CD4-positive, alpha-beta T cell treated with Interleukin-17A for 4 hours (primary cell): ENCODE measurements at places on chromosomes 12 and 14.

DNA sequence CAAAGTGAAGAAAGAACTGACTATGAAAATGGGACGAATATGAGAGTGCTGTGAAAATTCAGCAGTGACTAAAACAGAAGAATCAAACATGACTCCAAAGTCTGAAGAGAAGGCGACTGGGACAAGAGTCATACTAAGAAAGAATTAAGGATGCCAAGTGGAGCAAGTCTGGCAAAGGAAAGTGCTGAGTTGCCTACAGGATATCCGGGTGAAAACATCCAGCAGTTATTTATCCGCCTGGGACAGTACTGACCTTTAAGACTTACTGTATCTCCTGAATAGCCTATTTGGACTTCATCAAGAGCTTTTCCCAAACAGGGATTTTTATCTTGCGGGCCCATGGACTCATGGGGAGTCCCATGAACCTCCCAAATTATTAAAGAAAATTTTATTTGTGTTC, 41.1 kb downstream of the KICS2 start:
- DNase-seq: no peak

GRCh38 chr14:22980672-22981089, 1.7 kb downstream of the AJUBA start:
- peak; percentile 60 for DNase-seq

DNA sequence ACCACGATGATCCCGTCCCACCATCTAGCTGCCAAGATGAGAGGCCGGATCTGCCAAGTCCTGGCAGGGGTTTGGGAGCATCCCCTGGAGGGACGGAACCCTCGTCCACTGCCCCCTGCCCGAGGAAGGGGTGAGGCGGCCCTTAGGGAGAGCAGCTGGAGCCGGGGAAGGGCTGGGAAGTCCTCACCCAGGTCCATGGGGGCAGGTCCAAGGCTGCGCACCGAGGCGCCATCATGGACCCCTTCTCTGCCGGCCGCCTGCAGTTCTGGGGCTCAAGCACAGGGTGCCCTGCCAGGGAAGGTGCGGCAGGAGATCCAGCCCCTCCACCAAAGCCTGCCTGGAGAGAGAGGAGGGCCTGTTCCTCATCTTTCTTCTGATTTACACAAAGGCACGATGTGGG, 17.6 kb upstream of the FBRSL1 start:
- no peak for DNase-seq

GRCh38 chr14:80868260-80868659, 73.3 kb downstream of the CEP128 start:
- DNase-seq: no peak

DNA sequence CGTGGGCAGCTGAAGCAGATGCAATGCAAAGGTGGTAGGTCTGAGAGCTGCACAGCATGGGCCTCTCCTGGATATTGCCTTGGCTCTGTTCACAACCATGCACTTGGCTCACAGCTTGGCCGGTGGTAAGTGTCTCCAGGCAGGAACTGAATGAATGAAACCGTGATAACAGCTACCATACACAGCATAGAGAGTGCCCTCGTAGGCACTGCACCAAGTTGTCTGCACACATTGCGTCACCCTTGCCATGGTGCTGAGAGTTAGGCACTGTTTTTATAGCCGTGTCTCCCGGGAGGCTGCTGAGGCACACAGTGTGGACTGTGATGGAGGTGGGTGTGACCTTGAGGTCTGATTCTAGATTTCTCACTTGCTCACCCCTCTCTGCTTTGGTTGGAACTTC, 157.6 kb upstream of the VASH1 start:
- DNase-seq: no peak

- DNase-seq: peak; percentile 46
These were observed 73.3 kb upstream of the PLXNC1 start for GRCh38 chr12:94074980-94075629.

DNA sequence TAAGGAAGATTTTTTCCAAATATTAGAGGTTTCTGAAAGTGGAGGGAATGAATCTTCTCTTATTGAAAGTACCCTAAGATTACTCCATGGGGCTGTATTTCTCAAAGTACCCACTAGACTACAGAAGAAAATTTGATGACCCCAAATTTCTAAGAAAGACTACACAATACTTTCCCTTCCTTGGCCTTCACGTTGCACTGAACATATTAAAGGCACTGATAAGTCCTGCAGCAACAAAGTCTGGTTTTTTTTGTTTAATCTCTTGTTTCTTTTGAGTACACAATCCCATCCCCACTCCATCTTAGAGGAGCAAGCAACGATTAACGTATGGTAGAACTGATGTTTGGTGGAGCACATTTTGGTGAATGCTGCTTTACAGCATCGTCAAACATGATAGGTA, 70.1 kb downstream of the SRRM4 start:
- no peak for DNase-seq

GRCh38 chr14:64540208-64541202, at the start of gene HSPA2:
TSS of gene HSPA2 (plus strand) at chr14:64540741. CDS start at chr14:64540850, 109 bp downstream.
- peak; percentile 93 for DNase-seq

GRCh38 chr12:50297996-50298395, 14.7 kb upstream of the LIMA1 start:
- no peak for DNase-seq

- DNase-seq: no peak
These were observed 78.0 kb upstream of the TMTC2 start for GRCh38 chr12:82608706-82609105.

- peak; percentile 75 for DNase-seq
These were observed 4.1 kb downstream of the CKB start for GRCh38 chr14:103518422-103519042.

GRCh38 chr12:6426882-6427671, 17.7 kb upstream of the CD27 start:
- DNase-seq: peak; percentile 89

DNA sequence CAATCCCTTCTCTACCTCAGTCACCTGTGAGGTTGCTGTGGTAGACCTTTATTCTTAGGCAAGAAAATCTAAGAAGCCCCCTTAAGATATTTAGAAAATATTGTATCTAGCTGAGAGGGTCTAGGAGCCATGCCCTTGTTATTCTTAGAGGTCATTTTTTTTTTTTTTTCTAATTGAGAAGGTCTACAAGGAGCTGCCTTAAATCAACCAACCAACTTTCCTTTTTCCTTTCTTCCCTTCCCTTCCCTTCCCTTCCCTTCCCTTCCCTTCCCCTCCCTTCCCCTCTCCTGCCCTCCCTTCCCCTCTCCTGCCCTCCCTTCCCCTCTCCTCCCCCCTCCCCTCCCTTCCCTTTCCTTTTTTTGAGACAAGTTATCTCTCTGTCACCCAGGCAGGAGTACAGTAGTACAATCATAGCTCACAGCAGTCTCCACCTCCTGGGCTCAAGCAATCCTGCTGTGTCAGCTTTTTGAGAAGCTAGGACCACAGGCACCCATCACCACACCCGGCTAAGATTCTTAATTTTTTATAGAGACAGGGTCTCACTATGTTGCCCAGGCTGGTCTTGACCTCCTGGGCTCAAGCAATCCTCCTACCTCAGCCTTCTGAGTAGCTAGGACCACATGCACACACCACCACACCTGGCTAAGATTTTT, 668.4 kb upstream of the FBXO33 start:
- DNase-seq: no peak

- no peak for DNase-seq
These were observed 1058.6 kb downstream of the TRHDE start for GRCh38 chr12:73330584-73331351.

GRCh38 chr12:67677166-67677565, 28.6 kb downstream of the DYRK2 start:
- DNase-seq: no peak

- DNase-seq: no peak
These were observed 35.1 kb downstream of the EIF2S3B start for GRCh38 chr12:10540776-10541205.

DNA sequence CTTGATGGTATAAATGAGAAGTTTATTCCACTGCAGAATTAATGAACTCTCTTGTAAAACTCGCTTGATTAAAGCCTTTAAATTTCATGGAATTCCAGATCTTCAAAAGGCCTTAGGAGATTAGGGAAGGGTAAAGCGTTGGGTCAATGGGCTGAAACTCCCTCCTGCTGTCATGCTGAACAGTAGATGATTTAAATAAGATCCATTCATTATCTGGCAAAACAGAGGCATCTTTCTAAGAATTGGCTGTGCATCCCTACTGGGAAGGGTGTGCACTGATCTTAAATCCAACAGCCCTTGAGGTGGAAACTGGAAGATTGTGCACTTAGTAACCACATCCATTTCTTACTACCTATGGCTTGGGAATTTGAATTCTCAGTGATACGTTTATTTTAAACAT, 56.0 kb downstream of the PLCZ1 start:
- DNase-seq: no peak

GRCh38 chr14:71208702-71209357, 301.6 kb downstream of the PCNX1 start:
- DNase-seq: no peak

DNA sequence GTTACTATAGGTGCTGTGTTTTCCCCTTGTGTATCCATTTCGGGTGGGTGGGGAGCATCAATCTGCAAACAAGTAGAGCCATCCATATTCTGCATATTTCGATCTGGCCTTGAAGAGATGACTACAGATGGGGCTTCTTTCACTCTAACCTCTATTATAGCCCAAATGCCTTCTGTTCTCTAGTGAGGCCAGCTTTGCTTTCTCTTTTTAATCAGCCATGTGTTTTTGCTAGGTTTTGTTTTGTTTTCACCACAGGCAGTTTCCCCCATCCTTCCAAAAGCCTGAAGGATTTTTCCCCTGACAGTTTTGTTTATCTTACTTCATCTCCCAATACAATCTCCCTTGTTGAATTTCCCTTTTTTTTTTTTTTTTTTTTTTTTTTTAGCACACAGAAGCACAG, 224.1 kb downstream of the BTG1 start:
- no peak for DNase-seq

DNA sequence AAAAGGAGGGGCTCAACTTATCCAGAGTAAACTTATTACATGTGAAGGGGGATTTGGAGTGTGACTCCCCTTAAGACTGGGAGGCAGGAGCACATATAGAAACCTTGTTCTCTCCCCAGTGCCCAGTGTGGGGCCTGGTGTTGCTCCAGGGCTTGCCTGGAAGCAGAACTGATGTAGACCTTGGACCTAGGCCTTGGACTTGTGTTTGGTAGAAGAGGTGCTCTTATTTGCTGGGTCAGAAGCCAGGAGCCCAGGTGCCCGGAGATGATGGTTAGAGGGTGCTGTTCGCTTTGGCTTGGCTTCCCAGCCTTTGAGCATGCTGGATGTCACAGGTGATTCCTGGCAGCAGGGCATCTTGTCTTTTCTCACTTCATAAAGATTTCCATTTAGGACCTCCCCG, 110.4 kb downstream of the SMOC1 start:
- no peak for DNase-seq

GRCh38 chr12:63313139-63313538, 162.1 kb upstream of the AVPR1A start:
- DNase-seq: no peak

GRCh38 chr14:39472078-39472477, 39.8 kb upstream of the FBXO33 start:
- no peak for DNase-seq

- DNase-seq: no peak
These were observed 44.1 kb downstream of the PSEN1 start for GRCh38 chr14:73180385-73180805.

DNA sequence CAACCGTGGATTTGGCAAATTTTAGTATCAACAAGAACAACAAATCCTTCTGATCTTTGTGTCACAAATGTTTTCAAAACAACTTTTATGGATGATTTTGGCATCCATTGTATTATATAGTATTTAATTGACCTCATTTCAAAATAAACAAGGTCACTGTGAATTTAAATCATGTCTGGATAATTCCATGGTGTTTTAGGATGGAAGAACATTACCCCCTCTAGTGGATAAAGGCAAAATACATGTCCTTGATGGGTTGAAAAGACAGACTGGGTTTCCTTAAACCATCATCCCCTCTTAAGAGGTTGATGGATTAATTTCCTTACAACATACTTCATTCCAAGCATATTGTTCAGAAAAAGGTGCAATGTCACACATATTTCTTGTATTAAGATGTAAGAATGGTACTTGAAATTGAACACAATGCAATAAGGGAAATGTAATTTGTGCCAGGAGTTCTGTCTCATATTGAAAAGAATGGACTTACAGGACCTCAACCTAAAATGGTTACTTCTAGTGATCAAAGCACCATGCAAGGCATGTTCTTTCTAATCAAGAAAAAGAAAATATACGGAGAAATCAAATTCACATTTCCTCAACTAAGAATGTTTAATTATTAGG, 352.0 kb downstream of the BCAT1 start:
- DNase-seq: no peak

DNA sequence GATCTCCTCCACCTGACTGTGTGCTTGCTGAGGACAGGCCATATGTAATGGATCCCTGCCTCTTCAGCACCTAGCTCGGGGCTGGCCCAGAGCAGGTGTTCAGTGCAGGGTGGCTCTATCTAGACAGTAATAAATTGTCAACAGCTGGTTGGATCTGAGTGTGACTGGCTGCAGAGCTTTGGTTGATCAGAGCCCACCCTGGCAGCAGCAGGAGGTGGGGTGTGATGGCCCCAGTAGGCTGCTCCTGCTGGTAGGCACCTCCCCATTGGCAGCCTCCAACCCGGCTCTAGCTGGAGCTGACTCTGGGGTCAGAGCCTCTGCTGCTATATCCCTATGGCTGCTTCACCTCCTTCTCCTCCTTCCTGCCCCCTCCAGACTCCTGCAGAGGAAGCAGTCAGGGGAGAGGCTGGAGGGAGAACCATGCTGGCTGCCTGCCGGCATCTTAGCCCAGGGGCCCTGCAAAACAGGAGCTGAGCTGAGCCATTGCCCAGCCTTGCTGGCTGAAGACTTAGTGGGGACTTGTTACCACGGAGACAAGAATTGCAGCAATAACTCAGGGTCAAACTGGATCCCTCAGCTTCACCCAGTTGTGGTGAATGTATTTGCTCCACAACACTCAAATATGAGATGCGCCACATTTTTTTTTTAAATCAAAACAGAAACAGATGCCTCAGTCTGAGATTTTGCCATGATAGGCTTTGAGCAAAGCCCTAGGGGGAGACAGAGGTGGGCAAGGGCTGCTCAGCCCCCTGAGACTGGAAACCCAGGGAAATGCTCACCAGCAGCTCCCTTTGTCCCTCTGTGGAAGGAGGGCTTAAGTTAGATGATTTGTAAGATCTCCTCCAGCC, 22.2 kb downstream of the TMEM63C start:
- no peak for DNase-seq

DNA sequence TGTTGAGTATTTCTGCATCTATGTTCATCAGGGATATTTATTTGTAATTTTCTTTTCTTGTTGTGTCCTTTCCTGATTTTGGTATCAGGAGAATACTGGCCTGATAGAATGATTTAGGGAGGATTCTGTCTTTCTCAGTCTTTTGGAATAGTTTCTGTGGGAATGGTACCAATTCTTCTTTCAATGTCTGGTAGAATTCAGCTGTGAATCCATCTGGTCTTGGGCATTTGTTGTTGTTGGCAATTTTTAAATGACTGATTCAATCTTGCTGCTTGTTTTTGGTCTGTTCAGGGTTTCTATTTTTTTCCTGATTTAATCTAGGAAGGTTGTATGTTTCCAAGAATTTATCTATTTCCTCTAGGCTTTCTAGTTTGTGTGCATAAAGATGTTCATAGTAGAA, 170.9 kb upstream of the PDE3A start:
- DNase-seq: no peak

GRCh38 chr12:85273381-85274314, 6.4 kb upstream of the ALX1 start:
- DNase-seq: no peak
